ENCODE measurements at places on chromosomes 5 and 9. TPM values are rescaled to one million over a fixed set of nuclear protein-coding genes. Genes with fewer than 3 reads are reported as not detected.

- DNase-seq = no peak
Observed at GRCh38 chr5:178470760-178471025, 119.5 kb downstream of the COL23A1 start.

DNA sequence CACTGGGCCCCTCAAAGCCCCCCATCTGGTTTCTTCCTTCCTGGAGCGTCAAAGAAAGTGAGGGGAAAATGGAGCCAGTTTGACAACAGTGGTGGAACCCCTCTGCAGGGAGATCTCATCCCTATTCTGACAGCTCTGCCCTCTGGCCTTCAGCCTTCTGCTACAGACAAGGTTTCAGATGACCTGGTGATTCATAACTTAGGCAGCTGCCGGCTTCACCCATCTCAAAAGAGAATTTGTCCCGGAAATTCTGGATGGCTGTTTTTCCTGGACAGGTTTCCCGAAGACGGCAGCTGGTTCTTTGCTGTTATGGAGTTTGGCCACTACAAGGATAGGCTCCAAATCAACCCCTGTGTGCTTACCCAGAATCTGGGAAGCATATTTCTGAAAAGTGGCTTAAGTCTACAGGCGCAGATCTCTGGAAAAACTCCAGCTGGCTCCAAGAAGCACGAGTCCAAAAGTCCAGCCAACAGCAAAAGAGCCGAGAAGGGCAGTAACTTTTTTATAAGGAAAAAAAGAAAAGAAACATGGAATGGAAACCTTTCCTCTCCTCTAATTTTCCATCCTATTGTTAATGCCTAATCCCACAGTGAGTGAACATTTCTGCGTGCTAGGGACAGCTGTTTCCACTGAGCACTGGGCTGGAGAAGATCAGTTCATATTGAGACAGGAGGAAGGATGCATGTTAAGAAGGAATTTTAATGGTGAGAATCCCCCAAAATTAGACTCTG, 54.5 kb downstream of the ZNF366 start:
- peak; percentile 91 for DNase-seq

Gene ZBED3
- 17.1 TPM for total RNA-seq

Gene DDX4
- not detected for total RNA-seq

All from lung (tissue), 17 donors.